ENCODE measurements at places on chromosomes 13 and 19.

- DNase-seq, result no peak
Measured at GRCh38 chr13:33014291-33014690, 1.9 kb upstream of the KL start.

- DNase-seq, result no peak
Measured at GRCh38 chr13:100597253-100597652, 8.7 kb upstream of the GGACT start.

DNA sequence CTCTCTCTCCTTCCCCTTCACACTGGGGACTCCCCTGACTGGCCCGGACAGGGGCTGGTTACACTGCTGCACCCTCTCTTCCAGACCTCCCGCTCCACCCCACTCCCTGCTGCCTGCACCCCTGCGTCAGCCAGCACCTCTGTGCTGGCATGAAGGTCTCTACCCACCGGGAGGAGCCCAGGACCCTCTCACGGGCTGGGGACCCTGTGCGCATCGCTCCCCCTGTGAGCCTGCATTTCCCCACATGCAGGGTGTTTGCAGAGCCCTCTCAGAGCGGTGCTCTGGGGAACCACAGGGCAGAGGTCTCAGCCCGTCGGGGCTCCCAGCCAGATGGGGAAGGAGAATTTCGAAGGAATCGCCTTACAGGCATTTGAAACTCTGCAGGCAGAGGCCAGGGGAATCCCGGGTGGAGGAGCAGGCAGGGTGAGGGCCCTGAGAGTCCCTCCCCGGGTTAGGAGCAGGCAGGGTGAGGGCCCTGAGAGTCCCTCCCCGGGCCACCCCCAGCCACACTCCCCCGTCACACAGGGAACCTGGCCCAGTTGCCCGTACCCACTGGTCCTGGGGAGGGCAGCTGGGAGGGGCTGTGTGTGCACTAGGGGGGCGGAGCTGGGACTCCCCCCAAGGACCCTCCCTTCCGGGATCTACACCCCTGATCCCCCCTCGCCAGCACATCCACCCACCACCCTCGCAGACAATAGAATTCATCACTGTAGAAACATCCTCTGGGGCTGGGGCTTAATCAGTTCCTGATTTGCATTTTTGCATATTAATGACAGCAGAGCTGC is 16.3 kb upstream of the TCF3 start:
- DNase-seq, result no peak

DNA sequence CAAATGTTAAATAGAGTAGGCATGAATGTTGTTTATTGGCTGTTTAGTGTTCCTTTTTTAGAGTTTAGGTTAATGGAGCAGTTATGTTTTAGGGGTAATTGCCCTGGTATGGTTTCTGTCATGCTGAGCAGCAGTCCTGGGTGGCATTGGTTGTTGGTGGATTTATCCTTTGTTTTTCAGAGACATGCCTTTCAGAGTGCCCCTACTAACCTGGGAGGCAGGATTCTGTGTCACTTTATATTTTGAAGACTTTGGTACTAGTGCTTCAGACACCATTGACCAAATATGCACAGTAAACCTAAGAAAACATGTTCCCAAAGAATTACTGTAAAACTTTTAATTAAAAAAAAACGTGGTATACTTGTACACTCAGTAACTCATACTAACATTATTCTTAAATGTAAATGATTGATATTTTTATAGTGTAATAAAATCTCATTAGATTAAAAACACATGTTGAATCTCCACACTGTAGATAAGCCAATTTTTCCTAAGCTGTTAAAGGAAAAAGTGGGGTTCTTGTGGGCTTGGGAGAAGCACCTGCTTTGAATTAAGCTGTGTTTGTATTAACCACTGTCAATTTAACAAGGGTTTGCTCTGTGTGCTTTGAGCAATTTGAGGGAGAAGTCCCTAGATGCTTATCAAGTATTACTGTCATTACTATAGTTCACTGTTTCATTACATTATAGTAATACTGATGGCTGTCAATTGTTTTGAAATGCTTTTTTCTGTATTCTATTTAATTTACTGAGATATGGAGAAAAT is 133.2 kb downstream of the LMO7 start:
- DNase-seq, result no peak

DNA sequence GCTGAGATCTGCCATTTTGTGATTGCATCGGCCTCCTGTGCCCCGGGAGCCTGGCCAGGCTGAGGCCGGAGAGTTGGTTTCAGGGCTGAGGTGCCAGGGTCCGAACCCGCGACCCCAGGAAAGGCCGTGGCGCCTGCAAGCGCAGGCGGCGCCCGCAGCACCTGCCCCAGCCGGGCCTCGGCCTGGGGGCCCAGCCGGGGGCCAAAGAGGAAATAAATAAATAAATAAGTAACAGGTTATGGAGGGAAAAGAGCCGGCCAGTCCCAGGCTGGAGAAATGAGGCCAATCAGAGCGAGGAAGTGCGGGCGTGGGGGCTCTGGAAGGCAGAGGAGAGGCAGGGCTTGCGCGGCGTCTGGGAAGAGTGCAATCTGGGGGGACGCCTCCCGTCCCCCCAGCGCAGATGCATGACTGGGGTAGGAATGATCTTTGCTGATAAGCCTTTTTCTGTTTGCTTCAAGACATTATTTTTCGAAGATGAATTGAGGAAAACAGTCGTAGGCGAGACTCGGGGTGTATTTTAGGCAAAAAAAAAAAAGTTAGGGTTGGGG is 145.6 kb upstream of the ZNF536 start:
- DNase-seq, result no peak

DNA sequence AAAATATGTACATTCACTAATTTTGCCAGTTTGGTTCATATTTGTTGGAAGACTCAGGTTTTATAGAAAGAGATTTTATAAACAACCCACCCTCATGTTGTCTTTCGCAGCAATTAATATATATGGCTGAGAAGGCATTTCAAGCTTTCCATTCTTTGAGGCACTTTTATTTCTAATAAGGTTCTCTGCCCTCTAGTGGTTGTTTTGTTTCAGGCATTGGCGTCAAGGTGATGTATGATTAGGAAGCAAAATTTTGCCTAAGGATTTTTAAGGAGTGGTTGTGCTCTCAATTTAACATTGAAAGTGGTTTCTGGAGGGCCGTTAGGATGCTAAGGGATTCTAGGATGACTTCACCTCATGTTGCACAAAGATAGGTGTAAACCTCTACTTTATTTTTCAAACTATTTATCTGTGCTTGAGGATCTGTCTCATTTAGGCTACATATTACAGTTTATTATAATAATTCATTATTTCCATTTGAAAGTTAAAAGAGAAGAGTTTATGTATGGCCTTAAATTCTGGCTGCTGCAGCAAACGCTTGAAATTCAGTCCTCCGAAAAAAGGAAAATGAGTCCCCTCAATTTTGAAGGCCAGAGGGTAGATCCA is 35.9 kb downstream of the OXGR1 start:
- DNase-seq, result no peak

DNA sequence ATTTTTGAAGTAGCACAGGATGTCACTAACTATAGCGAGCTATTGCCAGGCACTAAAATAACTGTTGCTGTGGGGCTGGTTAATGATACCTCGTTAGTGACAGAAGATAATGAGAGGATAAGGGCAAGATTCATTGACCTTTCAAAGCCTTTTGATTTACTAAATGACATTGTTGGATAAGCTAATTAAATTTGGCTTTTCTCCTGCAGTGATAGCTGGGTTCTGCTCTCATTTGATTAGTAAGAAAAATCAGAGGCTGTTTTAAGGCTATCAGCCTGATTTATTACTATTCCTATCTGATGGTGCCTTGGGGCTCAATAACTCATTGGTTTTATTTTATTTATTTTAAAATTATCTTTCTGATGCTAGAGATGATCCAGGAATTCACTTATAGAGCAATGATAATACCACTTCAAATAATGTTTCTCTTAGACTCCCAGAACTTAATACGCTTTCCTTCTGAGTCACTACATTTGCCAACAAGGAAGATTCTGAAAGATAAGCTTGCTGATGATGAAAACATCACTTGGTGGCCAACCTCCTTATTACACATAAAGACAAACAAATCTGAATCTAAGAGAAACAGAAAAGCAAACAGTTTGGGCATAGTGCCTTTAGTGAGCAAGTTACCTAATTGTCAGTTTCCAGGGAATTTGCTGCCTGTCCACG is 501.3 kb upstream of the ARGLU1 start:
- no peak for DNase-seq

GRCh38 chr13:69872321-69873047 is 235.1 kb upstream of the ATXN8OS start:
- DNase-seq, result no peak

- no peak for DNase-seq
Measured at GRCh38 chr19:17076543-17076991, 990 bp downstream of the MYO9B start.

- no peak for DNase-seq
Measured at GRCh38 chr13:43058318-43058674, 34.9 kb downstream of the DNAJC15 start.

GRCh38 chr13:111474136-111475002 is 153.9 kb downstream of the TEX29 start:
- DNase-seq, result no peak

DNA sequence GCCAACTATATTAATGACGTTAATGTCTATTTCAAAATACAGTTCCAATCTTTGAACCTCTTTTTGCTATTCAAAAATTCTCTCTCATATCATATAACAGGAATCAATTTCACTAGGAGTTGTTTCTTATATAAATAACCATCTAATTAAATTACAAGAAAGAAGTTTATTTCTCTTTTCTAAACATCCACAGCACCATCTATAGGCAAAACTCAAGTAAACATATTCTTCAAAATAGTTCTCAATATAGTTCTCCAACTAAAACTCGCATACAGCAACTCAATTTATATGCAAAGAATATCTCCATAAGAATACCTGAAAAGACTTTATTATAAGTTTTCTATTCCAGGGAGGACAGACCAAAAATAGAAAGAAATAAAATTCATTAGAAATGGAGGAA is 65.6 kb downstream of the RBM26 start:
- no peak for DNase-seq

- no peak for DNase-seq
Measured at GRCh38 chr19:40717880-40718773, 1.2 kb downstream of the ITPKC start.

GRCh38 chr19:10011974-10012373 is 1.3 kb upstream of the RDH8 start:
- no peak for DNase-seq

GRCh38 chr13:34161931-34162543 is 344.1 kb downstream of the RFC3 start:
- no peak for DNase-seq

GRCh38 chr13:74145249-74145975 is 11.2 kb upstream of the KLF12 start:
- DNase-seq, result no peak

DNA sequence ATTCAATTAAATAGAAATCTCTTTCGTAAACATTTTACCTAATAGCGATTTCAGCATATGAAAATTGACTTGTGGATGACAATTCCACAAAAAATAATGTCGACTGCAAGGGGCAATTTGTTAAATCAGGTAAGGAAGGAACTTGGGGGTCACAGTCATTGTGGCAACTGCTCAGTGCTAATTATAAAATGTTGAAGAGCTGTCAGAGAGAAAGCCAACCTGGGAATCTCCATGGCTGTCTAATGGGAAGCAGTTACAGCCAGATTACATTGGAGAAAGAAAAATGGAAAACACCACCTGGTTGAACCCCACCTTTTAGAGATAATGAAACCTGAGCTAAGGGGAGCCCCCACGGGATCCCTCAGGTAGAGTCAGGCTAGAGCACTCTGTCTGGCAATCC is 373.9 kb downstream of the FOXO1 start:
- no peak for DNase-seq

DNA sequence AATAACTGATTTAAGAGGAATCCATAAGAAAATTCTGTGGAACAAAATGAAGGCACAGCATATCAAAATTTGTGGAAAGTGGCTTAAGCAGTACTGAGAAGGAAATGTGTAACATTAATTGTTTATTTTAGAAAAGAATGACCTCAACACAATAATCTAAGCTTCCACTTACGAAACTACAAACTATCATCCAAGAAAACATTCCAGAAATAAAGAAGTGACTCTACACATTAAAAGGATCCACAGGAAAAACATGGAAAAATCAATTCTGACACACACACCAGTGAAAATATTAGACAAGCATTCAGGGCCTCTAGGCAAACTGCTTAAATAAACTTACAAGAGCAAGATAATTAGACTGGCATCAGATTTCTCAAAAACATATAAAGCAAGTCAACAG is 14.0 kb downstream of the EXOSC8 start:
- no peak for DNase-seq

GRCh38 chr13:36981156-36981743 is 17.9 kb downstream of the ALG5 start:
- DNase-seq, result no peak

GRCh38 chr13:76397413-76397812 is 488.8 kb downstream of the KCTD12 start:
- DNase-seq, result no peak

DNA sequence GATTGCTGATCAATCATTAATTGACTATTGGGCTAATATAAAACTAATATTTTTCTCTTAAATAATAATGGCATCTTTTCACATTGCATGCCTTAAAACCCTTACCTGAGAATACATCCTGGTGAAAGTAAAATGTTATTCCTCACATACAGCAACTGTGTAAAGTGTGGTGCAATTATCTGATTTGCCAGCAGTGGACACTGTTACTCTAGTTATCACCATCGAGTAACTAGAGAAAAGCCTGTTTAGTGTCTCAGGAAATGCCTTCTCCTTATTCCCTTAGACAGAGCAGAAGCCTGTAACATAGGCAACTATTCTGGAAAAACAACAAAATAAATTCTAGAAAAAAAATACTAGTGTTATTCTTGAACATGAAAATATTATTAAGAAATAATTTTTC is 459.8 kb downstream of the FGF14 start:
- no peak for DNase-seq

GRCh38 chr19:39137131-39137530 is 11.5 kb downstream of the PAK4 start:
- no peak for DNase-seq

- DNase-seq, result no peak
Measured at GRCh38 chr13:80550971-80551441, 210.1 kb upstream of the SPRY2 start.

DNA sequence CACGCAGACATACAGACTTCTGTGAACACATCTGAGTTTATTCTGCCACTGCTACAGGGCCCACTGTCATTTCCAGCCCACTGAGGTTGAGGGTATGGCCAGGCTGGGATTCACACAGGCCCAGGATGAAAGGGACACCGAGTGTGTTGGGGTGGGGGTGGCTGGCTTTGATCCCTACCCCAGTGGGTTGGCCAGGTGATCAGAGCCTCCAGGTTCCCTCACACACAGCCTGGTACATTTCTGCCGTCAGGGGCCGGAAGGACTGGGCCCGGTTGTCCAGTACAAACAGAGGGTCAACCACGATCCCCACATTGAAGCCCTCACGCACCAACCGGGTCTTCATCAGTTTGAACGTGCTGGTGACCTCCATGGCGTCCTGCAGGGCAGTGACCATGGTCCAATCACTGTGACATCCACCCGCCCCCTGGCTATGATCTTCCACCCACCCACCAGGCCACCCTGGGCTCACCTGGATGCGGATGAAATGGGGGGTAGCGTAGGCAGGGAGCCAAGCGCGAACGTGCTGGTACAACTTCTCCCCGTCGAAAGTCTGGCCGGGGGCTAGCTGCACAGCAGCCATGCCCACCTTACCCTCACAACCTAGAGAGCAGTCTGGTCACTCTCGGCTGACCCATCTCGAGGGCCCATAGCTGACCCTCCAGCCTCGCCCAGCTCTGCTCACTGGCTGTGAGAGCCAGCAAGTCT is 13.3 kb downstream of the SLC27A5 start:
- no peak for DNase-seq

Data from stimulated activated CD4-positive, alpha-beta T cell treated with anti-CD3 and anti-CD28 coated beads, Interleukin-1b, Interleukin-23, amount 100 ng/mL, for 1 hour (primary cell).